ENCODE measurements at places on chromosomes 13 and 19.

- no peak for DNase-seq
Measured at GRCh38 chr13:49292742-49293486, 45.2 kb downstream of the CDADC1 start.

GRCh38 chr13:80475718-80476117, 134.8 kb upstream of the SPRY2 start:
- no peak for DNase-seq

DNA sequence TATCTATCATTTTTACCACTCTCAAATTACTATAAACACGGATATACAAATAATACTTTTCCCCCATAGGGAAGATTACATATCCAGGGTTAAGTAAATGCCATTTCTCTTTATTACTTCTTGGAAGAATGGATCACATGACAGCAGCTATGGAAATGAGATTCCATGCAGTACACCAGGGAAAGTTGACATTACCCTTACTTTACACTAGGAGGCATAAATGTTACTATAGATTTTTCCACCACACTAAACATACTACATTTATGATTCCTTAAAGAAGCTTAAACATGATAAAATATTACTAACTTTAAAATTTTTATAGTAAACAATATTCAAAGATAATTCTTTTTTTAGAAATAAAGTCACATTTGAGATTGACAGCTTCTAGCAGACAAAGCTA, 611.4 kb downstream of the PCDH9 start:
- no peak for DNase-seq

GRCh38 chr13:44274771-44275205, 98.8 kb upstream of the SERP2 start:
- DNase-seq, result no peak

DNA sequence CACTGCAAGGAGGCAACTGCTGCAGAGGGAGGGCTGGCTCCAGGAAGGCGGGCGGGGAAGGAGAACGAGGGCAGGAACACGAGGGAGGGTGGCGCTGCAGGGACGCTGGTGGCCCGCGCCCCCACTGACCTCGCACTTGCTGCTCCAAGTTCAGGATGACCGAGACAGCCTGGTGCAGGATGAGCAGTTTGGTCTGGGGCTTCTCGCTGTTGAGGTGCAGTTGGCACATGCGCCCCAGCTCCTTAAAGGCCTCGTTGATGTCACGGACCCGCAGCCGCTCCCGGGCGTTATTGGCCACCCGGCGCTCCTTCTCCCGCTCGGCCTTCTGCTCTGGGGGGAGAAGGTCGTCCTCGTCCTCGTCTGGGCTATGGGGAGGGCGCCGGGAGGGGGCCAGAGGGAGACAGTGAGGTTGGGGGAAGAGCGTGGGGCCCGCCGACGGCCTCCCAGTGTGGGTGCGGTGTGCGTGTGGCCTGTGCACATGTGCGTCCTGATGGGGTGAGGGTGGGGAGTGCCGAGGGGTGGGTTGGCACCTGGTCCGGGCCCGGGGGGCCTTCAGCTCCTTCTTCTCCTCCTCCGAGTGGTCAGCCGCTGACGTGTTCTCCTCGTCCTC, 10.0 kb upstream of the UQCR11 start:
- DNase-seq, result no peak

GRCh38 chr13:39575641-39576238, 27.3 kb downstream of the LHFPL6 start:
- DNase-seq, result no peak

DNA sequence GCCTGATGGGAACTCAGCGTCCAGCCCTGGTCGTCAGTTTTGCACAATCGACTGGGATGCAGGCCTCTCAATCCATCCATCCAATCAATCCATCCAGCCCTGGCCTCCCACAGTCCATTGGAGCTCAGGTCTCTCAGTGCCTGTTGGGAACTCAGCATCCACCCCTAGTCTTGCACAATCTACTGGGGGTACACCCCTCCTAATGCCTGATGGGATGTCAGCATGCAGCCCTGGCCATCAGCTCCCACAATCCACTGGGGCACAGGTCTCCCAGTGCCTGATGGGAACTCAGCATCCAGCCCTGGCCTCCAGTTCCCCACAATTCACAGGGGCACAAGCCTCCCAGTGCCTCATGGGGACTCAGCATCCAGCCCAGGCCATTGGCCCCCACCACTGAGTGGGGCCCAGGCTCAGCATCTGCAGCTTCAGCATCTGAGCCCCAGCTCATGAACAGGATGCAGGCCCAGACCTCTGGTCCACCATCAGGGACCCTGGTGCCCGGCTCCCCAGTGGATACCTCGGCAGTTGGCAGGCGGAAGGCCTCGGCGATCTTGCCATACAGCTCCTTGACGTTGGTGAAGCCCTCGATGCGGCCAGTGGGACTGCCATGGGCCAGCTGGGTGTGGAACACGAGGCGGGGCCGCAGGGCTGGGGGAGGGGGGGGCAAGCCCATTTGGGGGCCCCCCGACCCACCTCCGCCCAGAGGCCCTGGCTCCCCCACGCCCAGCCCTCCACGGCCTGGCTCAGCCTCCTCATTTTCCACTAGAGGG, 7.2 kb upstream of the PTGER1 start:
- no peak for DNase-seq

- DNase-seq, result no peak
Measured at GRCh38 chr19:56174550-56174949, 1.3 kb upstream of the GALP start.

- no peak for DNase-seq
Measured at GRCh38 chr13:30186634-30187415, 120.5 kb downstream of the KATNAL1 start.

DNA sequence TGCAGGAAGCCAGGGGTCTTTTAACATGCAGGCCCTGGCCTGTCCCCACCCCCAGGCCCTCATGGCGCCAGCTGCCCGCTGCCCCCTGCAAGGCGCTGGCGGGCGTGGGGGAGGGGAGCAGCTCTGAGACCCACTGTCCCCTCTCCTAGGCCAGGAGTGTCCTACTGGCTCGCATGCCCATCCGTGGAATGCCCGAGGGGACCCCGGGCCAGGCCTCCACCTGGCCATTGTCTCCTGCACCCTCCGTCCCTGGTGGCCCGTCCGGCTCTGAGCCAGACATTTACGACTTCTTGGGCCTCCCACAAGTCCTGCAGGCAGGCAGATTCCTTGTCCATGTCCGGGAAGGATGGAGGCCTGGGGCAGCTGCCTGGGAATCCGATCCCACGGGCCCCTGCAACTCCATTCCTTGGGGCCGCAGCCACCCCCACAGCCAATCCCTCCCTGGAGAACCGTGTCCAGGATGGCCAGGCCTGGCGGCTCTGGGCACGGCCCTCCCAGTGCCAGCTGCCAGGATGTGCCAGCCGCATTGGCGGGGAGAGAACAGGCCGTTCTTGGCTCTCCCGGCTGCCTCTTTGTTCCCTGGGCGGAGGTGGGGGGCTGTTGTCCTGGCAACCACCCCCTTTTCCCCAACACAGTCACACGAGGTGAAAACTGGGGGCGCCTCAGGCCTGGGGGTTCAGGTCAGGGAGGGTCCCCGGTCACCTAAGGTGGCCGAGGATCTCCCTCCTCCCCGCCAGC, 10.5 kb upstream of the PLIN3 start:
- DNase-seq, result no peak

DNA sequence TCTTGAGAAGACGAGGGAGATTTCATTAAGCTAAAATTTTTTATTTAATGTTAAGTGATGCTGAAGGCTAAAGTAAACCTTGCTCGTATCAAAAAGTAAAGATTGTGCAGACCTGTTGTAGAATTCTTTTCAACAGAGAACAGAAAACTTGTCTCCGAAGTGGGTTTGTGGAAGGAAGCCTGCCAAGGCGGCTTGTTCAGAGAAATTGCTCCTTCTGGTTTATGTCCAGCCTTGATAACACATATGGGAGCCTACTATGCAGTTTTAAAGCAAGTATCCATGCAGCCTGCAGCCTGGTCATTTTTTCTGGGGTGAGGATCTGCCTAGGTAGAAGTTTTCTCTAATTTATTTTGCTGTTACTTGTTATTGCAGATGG, 1.4 kb downstream of the MLNR start:
- no peak for DNase-seq

- DNase-seq, result no peak
Measured at GRCh38 chr19:33400856-33401682, 27.6 kb downstream of the CEBPG start.

GRCh38 chr19:4359627-4360000, 16.3 kb downstream of the MPND start:
- DNase-seq, result no peak

- DNase-seq, result no peak
Measured at GRCh38 chr13:94323764-94324758, 155.4 kb downstream of the DCT start.

DNA sequence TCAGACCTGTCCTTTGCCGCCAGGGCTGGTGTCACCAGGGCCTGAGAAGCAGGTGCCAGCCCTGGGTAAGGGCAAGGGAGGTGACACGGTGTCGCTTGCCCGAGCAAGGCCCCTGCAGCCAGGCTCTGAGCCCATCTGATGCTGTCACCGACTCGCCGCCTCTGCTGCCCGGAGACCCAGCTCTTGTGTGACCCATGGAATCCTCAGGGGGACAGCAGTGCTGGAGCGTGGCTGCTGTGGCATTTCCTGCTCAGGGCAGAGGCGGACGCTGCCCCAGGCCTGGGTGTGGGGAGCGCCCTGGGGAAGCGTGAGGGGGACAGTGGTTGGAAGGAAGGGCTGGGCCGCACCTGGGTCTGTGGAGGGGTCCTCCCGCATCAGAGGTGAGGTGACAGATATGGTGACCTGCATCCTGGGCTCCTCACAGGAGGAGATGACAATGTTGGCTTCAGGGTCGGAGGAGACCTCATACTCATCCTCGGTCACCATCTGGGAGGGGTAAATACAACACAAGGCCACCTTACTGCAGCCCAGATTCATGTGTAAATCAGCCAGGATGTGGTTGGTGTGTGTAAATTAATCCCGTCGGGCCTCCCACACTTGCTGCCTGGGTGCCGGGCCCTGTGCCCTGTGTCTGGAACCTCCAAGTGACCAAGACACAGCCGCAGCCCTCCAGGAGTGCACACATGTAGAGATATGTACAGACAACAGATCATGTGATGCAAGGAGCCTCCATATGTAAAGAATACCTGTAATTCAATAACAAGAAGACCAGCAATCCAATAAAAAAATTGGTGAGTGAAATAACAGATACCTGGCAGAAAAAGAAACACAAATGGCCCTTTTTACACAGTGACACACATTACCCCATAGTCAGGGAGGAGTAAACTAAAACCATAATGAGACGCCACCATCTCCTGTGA, 27.6 kb upstream of the MATK start:
- no peak for DNase-seq

DNA sequence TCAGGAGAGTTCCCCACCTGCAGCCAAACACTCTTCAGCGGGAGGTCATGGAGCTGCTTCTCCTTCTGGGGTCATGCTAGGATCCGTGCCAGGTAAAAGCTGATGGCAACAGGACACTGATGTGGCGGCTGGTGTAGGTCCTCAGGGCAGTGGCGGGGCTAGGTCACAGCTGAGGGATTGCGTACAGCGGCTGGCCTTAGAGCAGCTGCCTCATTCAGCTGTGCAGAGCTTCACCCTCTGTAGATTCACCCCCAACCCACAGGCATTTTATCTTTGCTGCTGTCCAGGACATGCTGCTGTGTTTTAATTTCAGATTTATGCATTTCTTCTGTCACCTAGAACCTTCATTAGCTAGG, 2.3 kb downstream of the MCF2L start:
- no peak for DNase-seq

- DNase-seq, result no peak
Measured at GRCh38 chr13:97316390-97316789, 94.3 kb downstream of the MBNL2 start.

DNA sequence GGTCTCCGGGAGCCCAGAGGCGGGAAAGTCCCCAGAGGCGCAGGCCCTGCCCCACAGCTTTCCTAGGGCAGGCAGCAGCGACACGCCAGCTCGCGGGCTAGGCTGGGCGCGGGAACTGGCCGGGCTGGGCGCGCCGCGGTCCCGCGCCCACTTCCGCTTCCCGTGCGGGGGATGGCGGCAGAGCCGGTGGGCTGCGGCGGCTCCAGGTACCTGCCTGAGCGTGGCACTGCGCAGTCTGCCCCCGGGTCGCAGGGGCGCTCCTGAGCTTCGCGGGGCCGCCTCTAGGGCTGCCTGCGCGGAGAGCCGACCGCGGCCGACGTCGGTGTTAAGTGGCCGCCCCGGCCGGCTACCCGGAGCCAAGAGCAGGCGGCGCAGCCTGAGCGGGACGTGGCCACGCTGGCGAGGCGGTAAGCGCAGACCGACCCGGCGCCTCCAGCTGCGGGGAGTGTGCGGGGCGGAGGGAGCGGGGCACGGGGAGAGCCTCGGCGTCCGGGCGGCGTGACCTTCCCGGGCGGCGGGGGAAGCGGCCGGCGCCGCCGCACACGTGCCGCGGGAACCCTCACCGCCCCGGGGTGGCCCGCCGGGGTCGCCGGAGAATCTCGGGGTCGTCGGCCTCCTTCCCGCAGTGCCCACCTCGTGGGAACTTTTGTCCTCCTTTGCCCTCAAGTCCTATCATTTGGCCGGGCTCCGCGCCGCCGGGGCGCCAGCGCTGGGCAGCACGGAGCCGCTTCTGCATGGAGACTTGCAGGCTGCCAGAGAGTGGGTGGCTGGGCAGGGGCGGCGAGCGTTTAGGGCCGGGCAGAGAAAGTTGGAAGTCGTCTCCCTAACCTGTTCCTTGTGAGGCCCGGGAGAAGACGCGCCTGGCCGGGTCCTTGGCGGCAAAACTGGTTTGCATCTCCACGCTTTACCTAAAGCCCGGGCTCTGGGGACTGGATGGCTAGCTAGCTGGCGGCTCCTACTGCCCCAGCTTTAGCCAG, 31.4 kb upstream of the MPHOSPH8 start:
- DNase-seq, result peak; percentile 37

DNA sequence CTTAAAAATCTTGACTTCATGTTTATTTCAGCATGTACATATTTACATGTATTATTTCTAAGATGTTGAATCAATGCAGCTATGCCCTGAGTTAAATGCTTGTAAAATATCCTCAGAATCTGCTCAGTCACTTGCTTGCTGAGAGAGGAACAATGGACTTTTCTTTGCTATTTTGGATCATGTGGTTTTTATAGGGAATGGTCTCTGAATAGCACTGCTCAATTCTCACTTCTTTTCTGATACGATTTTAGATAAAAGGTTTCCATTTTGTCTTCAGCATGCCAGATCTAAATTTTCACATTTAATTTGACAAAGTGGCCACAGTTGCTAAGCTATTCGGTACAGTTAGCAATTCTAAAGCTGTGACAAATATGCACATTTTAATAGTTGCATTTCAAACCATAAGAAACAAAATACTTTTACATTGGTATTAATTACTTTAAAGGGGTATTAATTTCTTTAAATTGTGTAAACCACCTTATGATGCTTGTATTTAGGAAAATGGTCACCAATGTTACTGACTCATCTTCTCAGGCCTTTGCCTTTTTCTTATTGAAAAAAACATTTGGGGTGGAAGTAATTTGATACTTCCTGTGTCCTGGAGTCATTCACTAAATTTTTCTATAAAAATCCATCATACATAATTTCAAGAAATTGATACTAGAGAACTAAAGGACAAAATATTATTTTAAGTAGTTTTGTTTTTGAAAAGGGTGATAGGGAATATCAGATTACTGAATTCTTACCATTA, 113.5 kb downstream of the MYO16 start:
- no peak for DNase-seq

DNA sequence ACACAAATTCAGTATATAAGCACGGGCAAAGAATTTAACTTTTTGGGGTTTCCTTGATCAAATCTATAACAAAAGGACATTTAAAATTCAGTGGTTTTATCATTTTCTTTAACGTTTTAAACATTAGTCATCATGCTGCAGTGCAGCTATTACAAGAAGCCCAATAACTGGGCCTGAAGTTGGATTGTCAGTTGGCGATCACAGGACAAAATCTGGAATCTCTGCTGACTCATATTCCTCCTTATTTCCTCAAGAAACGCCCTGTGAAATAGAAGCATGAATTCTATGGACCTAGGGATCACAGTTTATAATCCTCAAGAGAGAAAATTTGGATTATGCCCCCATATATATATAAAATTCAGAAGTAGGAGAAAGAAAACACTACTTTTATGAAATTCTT, 971.6 kb upstream of the MIR17HG start:
- no peak for DNase-seq

Data from stimulated activated CD4-positive, alpha-beta T cell treated with anti-CD3 and anti-CD28 coated beads, TNF-alpha, amount 100 ng/mL, for 48 hours (primary cell).